ENCODE measurements at places on chromosomes 3 and 15.

GRCh38 chr15:77815015-77815414 lies 182.3 kb upstream of the LINGO1 start:
- DNase-seq: no peak

GRCh38 chr3:123021388-123021787 lies 6.2 kb downstream of the SEMA5B start:
- DNase-seq: no peak

DNA sequence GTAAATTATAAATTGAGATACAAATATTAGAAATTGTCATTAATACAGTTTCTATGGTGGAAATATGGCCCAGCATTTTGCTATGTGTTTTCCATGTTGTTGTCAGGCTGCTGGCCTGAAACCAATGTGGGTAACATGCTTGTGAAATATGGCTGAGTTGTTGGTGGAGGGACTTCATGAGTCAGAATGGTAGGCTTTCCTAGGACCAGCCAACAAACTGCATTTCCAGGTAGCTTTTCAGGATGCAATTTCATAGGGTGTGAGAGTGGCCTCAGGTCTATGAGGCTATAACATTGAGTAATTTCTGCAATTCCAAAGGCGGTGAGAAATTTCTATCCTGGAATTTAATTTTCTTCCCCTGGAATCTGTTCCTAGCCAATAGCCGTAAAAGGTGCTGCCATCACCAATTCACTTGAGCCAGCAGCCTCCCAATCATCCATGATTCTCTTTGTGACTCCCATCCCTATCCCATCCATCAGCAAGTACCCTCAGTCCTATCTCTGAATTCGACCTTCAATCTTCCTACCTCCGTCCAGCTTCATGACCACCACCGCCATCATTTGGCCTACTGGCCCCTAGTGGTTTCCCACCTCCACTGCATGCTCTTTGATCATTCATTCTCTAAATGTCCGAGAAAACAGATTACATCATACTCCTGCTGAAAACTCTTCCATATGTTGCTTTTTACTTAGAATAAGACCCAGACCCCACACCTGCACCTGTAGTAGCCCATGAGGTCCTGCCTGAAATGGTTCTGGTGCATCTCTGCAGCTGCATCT lies 276.6 kb upstream of the CFAP20DC start:
- DNase-seq: no peak

DNA sequence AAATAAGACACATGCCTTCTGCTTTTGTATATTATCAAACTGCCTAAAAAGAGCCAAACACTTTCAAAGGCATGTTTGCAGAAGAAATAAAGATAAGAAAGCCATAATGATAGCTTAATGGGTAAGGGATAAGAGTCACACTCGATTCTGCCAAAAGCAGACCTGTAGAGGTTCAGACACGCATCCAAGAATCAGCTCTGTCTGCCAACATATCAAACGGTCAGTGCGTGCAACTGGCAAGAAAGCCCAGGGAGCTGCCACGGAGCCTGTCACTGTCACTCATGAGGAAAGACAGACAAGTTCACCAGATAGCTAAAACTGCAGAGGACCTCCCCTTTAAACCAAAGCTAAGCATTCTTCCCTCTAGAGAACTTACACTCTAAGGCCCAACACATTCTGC lies 23.2 kb downstream of the DCP1A start:
- no peak for DNase-seq

DNA sequence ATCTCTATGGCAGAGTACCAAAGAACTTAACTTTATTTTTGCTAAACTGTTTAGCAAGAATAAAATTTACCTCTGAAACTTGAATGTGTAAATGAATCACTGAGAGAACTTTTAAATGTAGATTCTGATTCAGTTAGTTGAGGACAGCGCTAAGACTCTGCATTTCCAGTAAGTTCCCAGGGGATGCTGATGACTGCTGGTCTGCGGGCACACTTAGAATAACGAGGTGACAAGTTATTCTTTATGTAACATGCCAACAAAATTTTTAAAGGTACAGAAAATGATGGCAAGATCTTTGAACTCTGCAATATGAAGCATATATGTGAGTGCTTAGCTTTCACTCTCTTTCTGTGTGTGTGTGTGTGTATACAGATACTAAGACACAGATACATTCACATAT lies 56.4 kb downstream of the TGFBR2 start:
- DNase-seq: no peak

Data from D341Med (cell line).